Stimulated activated CD4-positive, alpha-beta T cell treated with anti-CD3 and anti-CD28 coated beads, Interleukin-15, amount 100 ng/mL, for 1 hour (primary cell): ENCODE measurements at places on chromosomes 12 and 14.

DNA sequence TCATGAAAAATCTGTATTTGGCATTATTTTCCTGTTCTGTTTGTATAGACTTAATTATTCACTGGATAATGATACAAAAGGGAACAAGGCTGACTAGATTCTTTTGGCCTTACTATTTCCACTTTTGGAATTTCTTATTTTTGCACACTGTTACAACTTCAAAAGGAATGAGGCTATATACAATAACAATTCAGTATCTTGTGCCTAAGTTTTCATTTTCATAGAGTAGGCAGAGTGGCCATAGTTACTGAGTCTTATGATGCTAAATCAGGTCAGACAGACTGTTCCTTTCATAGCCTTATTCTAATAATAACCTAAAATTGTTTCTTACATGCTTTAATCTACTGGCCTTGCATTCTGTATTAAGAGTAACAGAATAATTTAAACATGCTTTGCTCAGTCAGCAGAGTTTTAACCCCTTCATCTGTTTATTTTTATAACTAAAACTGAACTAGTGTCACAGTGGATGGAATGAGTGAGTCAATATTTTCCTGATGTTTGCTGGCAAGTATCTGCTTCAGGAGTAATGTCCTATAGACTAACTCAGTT, 10.5 kb downstream of the TTC8 start:
- DNase-seq = no peak

GRCh38 chr14:34583525-34583924, 44.0 kb upstream of the EAPP start:
- no peak for DNase-seq

DNA sequence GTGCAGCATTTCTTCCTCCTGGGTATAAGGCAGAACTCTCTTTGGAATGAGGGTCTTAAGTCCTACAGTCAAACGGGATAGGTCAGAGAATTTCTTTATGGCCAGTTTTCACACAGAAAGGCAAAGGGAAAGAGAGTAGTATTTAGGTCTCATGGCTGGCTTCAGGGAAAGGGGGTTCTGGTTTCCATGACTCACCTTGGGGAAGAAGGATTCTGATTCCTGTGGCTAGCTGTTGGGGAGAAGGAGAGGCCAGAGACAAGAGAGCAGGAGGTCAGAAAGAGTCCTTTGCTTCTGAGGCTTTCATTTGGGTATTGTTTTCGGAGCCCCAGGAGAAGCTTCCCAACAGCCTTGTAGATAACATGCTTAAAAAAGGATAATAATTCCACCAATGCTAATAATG, 332.5 kb downstream of the NPAS3 start:
- no peak for DNase-seq

DNA sequence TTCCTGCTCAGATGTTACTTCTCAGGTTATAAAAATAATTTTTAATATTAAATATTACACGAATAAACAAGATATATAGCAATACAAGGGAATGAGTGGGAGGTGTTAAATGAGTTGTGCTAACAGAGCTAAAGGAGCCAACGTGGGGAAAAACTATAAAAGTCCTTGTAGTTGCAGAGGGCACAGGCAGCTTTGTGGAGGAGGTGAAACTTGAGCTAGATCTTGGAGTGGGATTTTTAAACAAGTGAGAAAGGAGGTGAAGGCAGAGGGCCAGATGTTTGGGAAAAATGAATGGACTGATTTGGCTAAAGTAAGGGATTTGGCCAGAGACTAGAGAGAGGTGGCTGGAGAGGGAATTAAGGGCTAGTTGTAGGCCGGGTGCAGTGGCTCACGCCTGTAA, 5.2 kb upstream of the FKBP11 start:
- DNase-seq = no peak

GRCh38 chr12:110590806-110591326, 7.7 kb upstream of the PPTC7 start:
- DNase-seq = no peak

DNA sequence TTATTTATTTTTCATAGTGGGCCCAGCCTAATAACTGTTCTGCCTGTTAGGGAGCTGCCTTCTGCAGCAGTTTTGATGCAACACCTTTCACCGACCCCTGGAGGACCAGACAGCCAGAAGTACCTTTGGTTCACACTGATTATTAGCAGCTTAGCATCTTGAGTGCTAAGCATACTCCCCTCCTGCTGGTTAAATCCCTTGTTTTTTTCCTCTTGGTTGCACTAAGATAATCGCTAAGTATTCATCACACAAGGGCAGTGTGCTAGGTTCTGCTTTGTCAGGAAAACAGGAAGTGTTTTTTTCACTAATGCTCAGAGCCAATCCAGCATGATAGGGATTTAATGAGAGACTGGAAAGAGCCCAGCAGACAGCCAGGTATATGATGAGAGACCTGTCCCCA, 437.0 kb downstream of the FUT8 start:
- DNase-seq = no peak
